Uterine smooth muscle cell (primary cell): ENCODE measurements at places on chromosomes 13 and 19. TPM values are rescaled to one million over a fixed set of nuclear protein-coding genes. Genes with fewer than 3 reads are reported as not detected.

The NCR1 gene
- total RNA-seq, result not detected in 2 replicates

The C19orf67 gene
- total RNA-seq, result not detected in 2 replicates

The CNN1 gene
- 20.4 and 37.0 TPM in 2 replicates for total RNA-seq

The MBOAT7 gene
- 57.2 and 59.2 TPM in 2 replicates for total RNA-seq

The MYCBP2 gene
- total RNA-seq, result 108 and 112 TPM in 2 replicates

The ZNF835 gene
- total RNA-seq, result 0.44 and 2.6 TPM in 2 replicates

The CEACAM1 gene
- total RNA-seq, result under 0.01 TPM in 1 of 2 replicates, not detected in the other

The ZNF470 gene
- total RNA-seq, result 3.5 and 4.9 TPM in 2 replicates

The ZNF575 gene
- 0.11 and 0.37 TPM in 2 replicates for total RNA-seq

The PEG3 gene
- 1.9 and 3.9 TPM in 2 replicates for total RNA-seq

The CD177 gene
- total RNA-seq, result 0.25 and 0.55 TPM in 2 replicates

The PLIN4 gene
- 0.55 and 4.0 TPM in 2 replicates for total RNA-seq

The LSR gene
- total RNA-seq, result 0.37 and 0.44 TPM in 2 replicates

The DPF1 gene
- total RNA-seq, result 0.50 and 2.8 TPM in 2 replicates

The CDX2 gene
- total RNA-seq, result not detected in 2 replicates

The C19orf81 gene
- total RNA-seq, result 0.22 TPM in 1 of 2 replicates, not detected in the other

The CILP2 gene
- 0.11 and 0.62 TPM in 2 replicates for total RNA-seq

The C1QTNF9B gene
- total RNA-seq, result 0.37 and 1.2 TPM in 2 replicates

The LGALS4 gene
- total RNA-seq, result not detected in 2 replicates

The TLE2 gene
- total RNA-seq, result 0.33 and 1.7 TPM in 2 replicates

The OR1I1 gene
- not detected in 2 replicates for total RNA-seq

The LRRC8E gene
- 9.2 and 10.7 TPM in 2 replicates for total RNA-seq

The DIAPH3 gene
- total RNA-seq, result 9.6 and 27.7 TPM in 2 replicates

The PTPRH gene
- total RNA-seq, result 7.4 and 15.3 TPM in 2 replicates

The PGLYRP1 gene
- total RNA-seq, result not detected in 2 replicates

The CYSLTR2 gene
- not detected in 2 replicates for total RNA-seq

The FXYD3 gene
- total RNA-seq, result not detected in 2 replicates

The MIR17HG gene
- total RNA-seq, result 12.3 and 12.5 TPM in 2 replicates

The ICAM5 gene
- 1.8 and 4.6 TPM in 2 replicates for total RNA-seq

The ZNF556 gene
- total RNA-seq, result 0.12 and 0.22 TPM in 2 replicates

The NLRP8 gene
- not detected in 2 replicates for total RNA-seq

The CD33 gene
- total RNA-seq, result 0.22 TPM in 1 of 2 replicates, not detected in the other

The RETN gene
- not detected in 2 replicates for total RNA-seq

The ZNF649 gene
- total RNA-seq, result 5.7 and 5.9 TPM in 2 replicates

The KLK3 gene
- total RNA-seq, result not detected in 2 replicates

The FXYD1 gene
- total RNA-seq, result 0.33 and 0.87 TPM in 2 replicates

The ZNF460 gene
- 56.3 and 77.2 TPM in 2 replicates for total RNA-seq

The GAPDHS gene
- not detected in 2 replicates for total RNA-seq

The ZNF700 gene
- 11.3 and 11.5 TPM in 2 replicates for total RNA-seq

The RSPH6A gene
- 0.11 and 0.12 TPM in 2 replicates for total RNA-seq

The TEX29 gene
- total RNA-seq, result not detected in 2 replicates

The FGF21 gene
- not detected in 2 replicates for total RNA-seq

The GRIK5 gene
- 0.44 and 0.87 TPM in 2 replicates for total RNA-seq

The MTUS2 gene
- total RNA-seq, result 0.11 and 0.12 TPM in 2 replicates

The MAST1 gene
- 0.87 TPM in 1 of 2 replicates, not detected in the other for total RNA-seq

The PSG11 gene
- 0.11 TPM in 1 of 2 replicates, not detected in the other for total RNA-seq

The OBI1 gene
- total RNA-seq, result 14.1 and 25.7 TPM in 2 replicates

The TPTE2 gene
- not detected in 2 replicates for total RNA-seq

The OR7A17 gene
- total RNA-seq, result not detected in 2 replicates

The ZNF382 gene
- 6.8 and 9.6 TPM in 2 replicates for total RNA-seq

The SYNGR4 gene
- total RNA-seq, result not detected in 2 replicates
